ENCODE measurements at places on chromosomes 16 and 17.
A peak's percentile ranks its signal among the peaks of the same experiment; 100 is the strongest.

DNA sequence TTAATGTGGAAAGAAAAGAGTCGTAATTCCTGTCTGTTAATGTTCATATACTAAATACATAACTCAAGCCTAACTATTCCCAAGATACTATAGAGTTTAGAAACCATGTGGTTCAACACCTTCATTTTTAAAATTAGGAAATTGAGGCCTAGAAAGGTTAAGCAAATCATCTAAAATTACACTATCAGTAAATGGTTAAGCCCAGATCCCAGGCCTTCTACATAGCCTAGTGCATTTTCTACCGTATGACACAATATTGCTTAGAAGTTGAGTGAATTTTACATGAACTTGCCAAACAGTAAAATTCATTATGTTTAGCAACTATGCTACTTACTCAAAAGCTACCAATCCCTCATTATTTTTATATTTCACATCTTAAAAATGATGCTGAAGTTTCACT lies 6.8 kb downstream of the NACA2 start:
- DNase-seq, result no peak

DNA sequence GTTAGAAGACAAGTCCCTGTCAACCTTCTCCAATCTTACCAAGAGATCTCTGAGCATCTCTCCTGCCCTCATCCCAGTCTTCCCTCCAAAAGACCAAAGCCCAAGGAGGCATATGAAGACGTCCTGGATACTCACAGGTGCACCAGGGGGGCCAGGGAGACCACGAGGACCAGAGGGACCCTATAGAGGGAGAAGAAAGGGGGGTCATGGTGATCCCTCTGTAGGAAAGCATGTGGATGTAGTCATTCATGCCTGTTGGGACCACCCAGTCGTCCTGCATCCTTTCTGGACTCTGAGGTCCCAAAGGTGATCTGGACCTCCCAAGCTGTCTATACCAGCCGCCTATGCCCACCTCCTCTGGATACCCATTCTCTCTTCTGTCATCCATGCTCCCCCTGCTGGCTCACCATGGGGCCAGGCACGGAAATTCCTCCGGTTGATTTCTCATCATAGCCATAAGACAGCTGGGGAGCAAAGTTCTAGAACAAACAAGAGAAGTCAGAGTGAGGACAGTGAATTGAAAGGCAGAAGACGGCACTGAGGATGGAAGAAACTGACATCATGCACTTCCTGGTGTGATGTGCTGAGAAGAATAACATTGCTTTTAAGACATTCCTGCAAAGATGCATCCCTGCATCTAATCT lies 3.3 kb downstream of the COL1A1 start:
- peak; percentile 53 for DNase-seq

GRCh38 chr17:42365136-42365535 lies 23.1 kb downstream of the STAT3 start:
- no peak for DNase-seq

DNA sequence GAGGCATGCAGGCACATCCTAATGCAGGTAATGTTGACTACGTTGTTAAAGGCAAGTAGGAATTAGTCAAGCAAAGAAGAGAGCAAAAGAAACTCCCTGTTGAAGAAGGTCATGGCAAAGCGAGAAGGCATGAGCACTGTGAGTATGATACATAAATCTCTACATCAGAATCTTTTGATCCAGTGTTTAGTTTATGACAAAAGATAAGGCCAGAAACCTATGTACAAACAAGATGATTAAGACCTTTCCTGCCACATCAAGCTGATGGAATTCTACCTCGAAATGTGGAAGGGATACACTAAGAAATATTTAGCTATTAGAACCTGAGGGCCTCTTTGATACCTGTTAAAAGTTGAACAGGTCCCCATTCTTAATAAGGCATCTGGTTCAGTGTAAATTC lies 20.2 kb downstream of the SYCE1L start:
- DNase-seq, result no peak

DNA sequence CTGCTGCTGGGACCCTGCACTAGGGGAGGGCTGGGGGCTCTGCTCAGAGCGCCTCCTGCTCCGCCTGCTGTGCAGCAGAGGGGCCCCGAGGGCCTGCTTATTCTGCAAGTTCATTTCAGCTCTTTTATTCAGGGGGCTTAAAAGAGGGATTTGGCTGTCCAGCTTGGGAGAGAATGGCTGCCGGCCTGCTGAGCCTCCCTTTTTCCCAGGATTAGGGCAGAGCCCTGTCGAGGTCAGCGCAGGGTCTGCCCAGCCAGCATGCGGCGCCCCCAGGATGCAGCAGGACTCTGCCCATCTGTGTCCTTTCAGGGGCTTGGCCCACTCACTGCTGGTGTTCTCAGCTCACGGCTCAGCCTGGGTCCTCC lies 1.1 kb downstream of the SMIM5 start:
- DNase-seq, result no peak

GRCh38 chr16:84459533-84459894 lies 44.9 kb downstream of the MEAK7 start:
- no peak for DNase-seq

DNA sequence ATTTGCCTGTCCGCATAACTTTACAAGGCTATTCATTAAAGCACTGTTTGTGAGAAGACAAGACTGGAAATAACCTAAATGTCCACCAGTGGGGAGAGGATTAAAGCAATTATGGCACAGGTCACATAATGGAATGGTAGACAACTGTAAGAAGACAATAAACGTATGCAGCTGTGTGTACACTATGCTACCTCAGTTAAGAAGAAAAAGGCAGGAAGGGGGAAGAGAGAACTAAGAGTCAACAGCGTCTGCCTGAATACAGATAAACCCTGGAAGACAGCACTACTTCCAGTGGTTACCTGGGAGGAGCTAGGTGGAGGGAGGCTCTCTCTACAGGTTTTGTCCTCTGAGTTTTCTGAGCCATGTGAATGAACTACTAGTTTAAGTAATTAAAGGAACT lies 15.3 kb downstream of the CREBBP start:
- no peak for DNase-seq

- no peak for DNase-seq
Measured at GRCh38 chr16:87794485-87795078, 28.8 kb upstream of the KLHDC4 start.

GRCh38 chr17:58666858-58667267 lies 25.0 kb downstream of the TEX14 start:
- DNase-seq, result peak; percentile 88

DNA sequence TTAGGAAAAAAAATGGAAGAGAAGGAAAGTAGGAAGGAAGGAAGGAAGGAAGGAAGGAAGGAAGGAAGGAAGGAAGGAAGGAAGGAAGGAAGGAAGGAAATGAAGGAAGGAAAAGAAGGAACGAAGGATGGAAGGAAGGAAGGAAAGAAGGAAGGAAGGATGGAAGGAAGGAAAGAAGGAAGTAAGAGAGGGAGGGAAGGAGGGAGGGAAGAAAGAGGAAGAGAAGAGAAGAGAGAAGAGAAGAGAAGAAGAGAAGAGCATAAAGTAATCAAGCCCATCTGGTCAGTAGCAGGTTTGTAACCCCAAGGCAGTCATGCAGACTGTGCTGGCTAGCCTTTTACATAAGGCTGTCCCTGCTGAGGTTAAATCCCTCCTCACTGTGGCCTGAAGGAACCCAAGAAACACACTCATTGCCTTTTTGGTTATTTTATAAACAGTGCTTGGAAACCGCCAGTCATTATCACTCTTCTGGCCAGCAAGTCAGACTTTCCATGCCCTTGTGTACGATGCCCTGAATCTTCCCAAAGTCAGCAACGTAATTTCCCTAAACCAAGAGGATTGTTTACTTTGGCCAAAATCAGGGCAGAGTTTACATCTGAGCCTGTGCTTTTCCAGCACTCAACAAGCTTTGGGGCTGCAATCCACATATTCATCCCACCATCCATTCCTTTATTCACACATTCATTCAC lies 409.6 kb upstream of the MAF start:
- no peak for DNase-seq

DNA sequence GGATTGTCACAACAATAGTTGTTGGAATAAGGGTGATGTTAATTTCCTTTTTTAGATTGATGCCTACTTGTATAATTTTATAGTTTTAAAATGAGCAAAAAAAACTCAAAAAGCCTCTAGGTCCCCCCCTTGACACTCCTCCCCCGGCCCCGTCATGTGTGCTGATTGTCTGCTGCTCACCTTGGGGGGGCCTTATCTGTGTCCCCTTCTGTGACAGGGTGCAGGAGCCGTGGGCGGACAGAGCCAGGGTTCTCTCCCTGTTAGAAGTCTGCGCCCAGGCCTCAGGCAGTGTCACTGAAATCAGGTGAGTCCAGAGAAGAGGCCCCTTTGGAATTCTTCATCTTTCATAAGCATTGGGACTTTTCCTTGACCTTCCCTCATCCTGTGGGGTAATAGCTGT lies 27.4 kb upstream of the CPNE2 start:
- DNase-seq, result no peak

- DNase-seq, result no peak
Measured at GRCh38 chr17:37106049-37106448, 157.3 kb downstream of the AATF start.

GRCh38 chr17:32120141-32120540 lies 22.2 kb upstream of the RHOT1 start:
- DNase-seq, result no peak

DNA sequence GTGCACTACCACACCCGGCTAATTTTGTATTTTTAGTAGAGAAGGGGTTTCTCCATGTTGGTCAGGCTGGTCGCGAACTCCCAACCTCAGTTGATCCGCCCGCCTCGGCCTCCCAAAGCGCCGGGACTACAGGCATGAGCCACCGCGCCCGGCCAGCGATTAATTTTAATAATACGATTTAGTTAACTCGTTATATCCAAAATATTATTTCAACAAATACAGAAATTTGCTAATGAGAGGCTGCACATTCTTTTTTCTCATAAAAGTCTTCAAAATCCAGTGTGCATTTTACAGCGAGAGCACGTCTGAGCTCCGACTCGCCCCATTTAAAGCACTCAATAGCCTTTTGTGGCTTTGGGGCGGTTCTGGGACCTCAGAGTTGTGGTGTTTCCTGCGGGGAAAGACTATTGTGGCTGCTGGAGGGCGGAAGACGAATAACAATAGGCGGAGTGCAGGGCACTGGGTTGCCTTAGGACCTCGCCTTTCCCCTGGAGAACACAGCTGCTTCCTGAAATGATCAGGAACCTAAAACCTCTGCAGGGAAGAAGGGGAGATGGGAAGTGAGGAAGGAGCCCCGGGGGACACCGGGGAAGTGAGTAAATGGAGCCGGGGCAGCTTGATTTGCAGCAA lies 2.9 kb upstream of the ZSCAN10 start:
- DNase-seq, result no peak

DNA sequence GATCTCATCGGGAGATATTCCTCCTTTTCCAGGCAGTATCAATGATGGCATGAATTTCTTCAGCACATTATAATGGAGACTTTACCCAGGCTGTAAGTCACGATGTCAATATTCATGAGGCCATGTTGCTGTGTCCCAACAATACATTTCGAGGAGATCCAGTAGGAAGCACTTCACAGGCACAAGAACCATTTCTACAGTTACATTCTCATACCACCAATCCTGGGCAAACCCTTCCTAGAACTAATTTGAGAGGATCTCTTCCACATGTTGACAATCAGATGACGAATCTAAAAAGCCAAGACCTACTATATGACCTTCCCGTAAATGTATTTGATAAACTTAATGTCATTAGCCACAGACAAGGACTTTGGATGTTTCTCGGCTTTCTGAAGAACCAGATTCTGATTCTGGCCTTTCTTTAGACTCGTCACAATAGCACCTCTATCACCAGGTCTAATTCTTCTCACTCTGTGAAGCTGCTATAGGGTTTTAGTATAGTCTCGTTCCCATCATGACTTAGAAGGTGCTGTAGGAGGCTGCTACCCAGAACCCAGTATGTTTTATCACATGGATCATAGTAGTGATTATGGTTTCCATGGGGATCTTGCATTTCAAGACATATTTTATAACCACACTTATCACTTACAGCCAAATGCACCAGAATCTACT lies 40.2 kb downstream of the C16orf87 start:
- DNase-seq, result no peak

GRCh38 chr16:49492896-49493626 lies 119.5 kb downstream of the C16orf78 start:
- DNase-seq, result no peak

- no peak for DNase-seq
Measured at GRCh38 chr17:77269696-77270681, 129.2 kb downstream of the SEC14L1 start.

- no peak for DNase-seq
Measured at GRCh38 chr17:82879241-82879640, 39.4 kb upstream of the ZNF750 start.

- DNase-seq, result no peak
Measured at GRCh38 chr17:67245694-67246402, 852 bp upstream of the HELZ start.

- DNase-seq, result no peak
Measured at GRCh38 chr16:49610983-49611382, 237.4 kb downstream of the C16orf78 start.

GRCh38 chr16:66619534-66620428 lies 15.3 kb downstream of the CMTM3 start:
- DNase-seq, result no peak

- DNase-seq, result no peak
Measured at GRCh38 chr16:70687102-70687511, 1.3 kb upstream of the MTSS2 start.

DNA sequence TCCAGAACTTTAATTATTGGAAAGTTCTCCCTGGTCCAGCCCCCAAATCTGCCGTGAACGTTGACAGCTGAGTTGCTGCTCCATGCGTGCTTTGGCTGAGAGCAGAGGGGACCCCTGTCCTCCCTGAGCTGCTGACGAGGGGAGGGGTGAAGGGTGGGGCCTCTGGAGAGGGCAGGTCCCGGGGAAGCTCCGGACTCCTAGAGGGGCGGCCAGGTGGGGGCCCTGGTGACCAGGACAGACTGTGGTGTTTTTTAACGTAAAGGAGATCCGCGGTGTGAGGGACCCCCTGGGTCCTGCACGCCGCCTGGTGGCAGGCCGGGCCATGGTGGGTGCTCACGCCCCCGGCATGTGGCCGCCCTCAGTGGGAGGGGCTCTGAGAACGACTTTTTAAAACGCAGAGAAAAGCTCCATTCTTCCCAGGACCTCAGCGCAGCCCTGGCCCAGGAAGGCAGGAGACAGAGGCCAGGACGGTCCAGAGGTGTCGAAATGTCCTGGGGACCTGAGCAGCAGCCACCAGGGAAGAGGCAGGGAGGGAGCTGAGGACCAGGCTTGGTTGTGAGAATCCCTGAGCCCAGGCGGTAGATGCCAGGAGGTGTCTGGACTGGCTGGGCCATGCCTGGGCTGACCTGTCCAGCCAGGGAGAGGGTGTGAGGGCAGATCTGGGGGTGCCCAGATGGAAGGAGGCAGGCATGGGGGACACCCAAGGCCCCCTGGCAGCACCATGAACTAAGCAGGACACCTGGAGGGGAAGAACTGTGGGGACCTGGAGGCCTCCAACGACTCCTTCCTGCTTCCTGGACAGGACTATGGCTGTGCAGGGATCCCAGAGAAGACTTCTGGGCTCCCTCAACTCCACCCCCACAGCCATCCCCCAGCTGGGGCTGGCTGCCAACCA lies at the start of gene MC1R:
MC1R (plus strand) TSS at position 410 of the 895 bp plus-strand sequence; CDS start at position 807, 397 bp downstream.
- peak; percentile 75 for DNase-seq

- no peak for DNase-seq
Measured at GRCh38 chr16:77298418-77299360, 99.5 kb downstream of the SYCE1L start.

Data from left lung (tissue), 14 donors.